NCI-H1105 treated with DMSO at 0.1 percent for 48 hours (cell line): ENCODE measurements at places on chromosomes 6 and 20.

DNA sequence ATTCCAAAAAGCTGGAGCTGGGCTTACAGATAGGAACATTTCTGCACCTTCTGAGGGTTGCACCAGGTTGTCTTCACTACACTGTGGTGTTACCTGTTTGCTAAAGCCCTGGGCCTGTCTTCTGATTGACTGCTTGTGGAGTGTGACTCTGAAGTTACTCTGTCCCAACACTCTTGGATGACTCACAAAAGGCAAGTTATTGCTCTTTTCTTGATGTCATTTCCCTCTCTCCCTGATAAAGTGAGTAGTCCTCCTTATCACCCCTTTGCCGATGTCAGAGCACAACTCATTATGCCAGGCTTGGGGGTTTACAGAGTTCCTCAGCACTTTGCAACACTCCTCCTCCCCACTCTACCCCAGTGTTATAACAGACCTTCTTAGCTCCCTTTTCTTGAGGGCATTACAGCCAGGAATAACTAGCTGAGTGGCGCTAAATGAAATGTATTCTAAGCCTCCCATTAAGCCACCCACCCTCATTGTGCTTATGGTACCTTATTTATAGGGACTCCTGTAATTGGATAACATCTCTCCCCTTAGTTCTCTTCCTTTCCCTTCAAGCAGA is 36.1 kb upstream of the NKX2-4 start:
- no peak for DNase-seq

GRCh38 chr20:12827816-12828385 is 180.9 kb upstream of the SPTLC3 start:
- DNase-seq, result no peak

DNA sequence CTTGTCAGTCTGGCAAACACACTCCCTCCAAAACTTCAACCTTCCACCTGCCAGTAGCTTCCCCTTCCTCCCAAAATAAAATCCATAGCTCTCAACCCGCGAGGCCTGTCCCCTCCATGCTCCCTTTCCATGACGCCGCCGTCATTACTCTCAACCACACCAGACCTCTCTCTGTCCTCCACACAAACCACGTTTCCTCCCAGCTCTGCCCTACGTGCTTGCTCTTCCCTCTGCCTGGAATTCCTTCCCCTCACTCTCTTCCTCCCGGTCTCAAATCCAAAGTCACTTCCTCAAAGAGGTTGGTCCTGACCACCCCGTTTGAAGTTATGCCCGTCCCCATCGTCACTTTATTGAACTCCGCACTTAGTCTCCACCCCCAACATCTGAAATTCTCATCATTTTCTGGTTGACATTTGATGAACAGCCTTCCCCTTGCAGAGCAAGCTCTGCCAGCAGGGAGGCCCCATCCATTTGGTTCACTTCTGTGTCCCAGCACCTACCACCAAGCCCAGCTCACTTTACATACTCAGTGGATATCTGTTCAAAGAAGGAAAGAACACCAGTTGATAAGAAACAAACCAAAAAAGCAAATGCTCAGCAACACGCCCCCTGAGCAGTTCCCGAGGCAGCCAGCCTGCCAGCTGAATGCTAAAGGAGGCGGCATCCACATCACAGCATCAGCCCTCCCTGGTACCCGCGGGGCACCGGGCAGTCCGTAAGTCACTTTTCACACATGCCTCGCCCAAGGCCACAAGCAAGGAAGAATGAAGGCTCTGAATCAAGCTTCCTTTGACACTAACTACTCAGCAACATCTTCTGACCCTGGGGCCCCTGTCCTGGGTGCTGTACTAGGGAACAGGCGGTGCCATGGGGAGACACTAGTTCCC is 125.0 kb downstream of the NFATC2 start:
- no peak for DNase-seq

- no peak for DNase-seq
Observed at GRCh38 chr6:9487128-9487527, 927.7 kb downstream of the TFAP2A start.

DNA sequence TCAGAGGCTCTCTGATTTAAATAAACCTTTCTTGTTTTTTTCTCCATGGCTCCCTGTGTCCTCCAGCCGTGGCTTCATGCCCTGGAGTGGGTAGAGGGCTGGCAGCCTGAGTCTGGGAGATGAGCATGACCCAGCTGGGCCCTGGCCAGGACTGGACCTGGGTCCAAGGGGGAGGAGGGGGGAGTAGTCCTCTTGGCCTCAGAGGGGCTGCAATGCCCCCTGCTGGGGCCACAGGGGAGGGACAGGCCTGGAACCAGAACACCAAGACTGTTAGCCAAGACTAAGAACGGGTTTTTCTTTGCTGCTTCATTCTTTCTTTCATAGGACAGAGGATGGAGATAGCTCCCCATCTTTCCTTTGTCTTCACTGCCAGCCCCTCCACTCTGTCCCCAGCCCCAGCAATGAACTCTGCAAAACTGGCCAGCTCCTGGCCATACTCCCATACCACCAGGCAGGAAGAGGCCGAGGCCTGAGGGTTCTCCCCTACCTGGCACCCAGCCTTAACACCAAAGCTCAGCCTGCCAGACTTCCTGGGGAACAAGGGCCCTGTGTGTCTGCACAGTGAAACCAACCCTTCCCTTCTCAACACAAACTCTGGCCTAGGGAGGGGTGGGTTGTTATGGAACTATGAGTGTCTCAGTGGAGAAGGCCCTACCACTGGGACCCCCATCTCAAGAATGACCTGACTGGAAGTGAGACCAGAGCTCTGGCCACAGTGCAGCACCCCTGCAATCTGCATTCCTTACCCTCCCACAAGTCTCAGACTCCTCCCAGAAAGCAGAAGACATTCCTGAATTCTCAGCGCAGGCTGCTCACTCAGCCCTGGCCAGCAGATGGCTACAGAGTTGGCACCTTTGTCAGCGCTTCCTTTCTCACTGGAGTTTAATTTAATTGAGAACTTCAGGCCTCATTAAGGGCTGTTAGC is 11.0 kb downstream of the SLC29A1 start:
- DNase-seq, result peak; percentile 6

- DNase-seq, result no peak
Observed at GRCh38 chr6:74967821-74968220, 238.0 kb downstream of the COL12A1 start.

DNA sequence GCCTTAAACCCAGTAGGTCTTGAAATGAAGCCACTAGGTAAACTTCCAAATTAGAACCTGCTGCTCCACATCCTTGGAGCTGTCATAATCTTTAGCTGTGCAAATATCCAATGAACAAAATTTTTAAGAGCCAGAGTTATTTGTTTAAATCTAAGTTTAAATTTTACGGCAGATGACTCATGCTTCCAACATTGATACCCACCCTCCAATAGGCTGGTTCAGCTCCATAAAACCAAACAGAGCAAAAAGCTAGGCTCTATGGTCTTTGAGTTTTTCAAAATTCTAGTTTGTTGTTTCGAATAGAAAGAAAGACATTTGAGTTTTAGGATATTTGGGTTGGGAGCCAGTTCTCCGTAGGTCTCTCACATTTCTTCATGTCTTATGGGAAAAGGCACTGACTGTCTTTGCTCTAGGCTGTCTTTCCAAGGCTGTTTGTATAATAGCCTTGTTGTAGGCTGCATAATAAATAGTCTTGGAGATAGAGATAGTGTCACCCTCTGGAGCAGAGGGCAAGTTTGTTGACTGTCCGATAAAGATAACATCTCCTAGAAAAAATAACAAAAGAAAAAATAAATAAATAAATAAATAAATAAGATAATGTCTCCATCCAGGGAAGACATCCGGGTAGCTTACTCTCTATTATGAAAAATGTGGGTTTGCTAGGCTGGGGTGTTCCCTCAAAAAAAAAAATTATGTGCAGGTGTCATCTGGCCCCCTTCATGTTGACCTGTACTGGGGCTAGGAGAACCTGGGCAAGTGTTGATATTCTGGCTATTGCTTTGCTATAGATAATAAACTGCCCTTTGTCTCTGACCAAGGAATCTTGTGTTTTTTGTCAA is 36.5 kb downstream of the SLC2A12 start:
- no peak for DNase-seq

- no peak for DNase-seq
Observed at GRCh38 chr20:37384683-37385174, 38.8 kb downstream of the SRC start.

- DNase-seq, result peak; percentile 18
Observed at GRCh38 chr6:77620278-77620882, 32.5 kb upstream of the MEI4 start.

DNA sequence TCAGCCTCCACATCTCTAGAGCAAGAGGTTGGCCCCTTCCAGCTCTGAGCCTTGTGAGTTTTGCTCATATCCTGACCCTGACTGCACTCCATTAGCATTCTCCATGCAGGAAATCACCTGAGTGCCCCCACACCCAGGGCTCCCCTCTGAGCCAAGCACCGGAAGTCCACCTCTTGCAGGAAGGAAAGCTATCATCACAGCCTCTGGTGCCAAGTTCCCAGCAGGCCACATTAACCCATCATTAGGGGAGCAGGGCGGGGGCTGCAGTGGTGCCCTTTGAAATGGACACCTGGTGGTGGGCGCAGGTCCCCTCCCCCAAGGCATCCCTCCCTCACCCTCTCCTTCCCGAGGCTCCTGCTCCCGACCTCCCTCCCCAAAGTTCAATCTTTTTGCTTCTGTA is 16.1 kb downstream of the GRM4 start:
- no peak for DNase-seq

GRCh38 chr6:22056398-22056797 is 240.4 kb downstream of the PRL start:
- DNase-seq, result no peak

DNA sequence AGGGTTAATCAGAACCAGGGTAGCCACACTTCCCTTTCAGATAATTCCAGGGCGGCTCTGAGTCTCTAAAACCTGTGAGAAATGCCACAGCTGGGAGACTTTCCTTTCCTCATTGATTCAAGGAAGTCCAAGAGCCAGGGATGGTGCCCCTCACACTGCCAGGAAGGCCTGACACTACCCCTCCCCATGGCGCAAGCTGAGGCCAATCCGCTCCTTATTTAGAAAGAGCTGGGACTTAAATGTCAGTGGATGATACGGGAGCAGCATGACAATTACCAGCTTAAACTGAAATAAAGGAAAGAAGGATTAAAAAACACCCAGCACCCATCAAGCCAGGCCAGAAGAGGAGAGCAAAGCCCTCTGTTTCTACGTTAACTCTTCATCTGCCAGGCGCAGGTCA is 244.4 kb downstream of the LRFN2 start:
- no peak for DNase-seq

DNA sequence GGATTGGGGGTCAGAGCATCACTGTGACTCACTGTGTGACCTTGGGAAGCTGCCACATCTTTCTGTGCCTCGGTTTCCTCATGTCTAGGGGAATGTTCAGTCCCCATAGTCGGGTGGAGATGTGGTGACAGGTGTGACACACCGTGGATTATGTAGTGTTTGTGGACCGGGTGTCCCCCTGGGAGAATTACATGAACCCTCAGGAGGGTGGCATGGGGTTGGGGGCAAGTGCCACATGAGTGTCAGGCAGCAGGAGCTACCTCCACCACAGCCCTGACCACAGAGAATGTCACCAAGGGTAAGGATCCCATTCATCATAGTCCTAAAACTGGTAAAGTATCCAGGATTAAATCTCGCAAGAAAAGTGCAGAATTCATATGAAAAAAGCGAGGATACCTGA is 23.2 kb downstream of the SUN5 start:
- DNase-seq, result no peak

DNA sequence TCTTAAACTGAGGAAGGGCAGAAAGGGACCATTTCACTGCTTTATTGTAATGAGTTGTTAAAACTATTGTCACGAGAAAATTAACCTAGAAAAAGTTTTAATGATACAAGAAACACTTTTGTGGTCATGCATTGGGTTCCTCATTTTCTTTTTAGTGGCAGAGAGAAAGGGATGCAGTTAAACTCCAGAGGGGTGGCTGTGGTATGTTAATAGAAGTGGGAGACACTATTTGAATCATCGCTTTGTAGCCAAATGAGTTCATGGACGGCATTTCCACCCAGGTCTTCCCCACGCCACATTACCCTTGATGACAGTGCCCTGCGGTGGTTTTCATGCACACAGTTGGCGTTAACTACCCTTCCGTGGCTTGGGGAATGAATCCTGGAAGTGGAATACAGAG is 235.6 kb downstream of the PLCB1 start:
- no peak for DNase-seq

DNA sequence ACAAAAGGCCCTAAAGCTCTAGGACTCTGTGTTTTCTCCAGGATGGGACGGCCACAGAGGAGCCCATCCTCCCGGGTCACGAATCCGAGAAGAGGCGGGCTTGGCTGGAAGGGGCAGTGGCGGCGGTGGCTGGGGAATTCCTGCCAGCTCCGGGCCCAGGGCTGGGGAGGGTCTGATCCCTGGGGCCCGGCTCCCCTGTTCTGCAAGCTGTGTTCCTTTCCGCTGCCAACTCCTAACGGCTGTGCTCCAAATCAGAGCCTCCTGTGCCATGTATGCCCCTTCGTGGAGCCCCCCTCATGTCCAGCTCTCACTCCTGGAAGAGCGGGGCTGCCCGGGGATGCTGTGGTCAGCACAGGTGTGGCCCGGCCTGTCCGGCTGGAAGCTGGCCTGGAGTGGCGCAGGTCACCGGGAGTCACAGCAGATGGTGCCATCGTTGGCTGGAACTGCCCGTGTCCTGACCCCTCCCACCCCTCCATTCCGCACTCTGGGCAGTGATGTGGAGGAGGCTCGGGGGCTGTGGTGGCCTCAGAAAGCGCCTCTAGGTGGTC is 88.2 kb upstream of the MPC1 start:
- DNase-seq, result no peak
